M059J (cell line): ENCODE measurements at places on chromosomes 6 and 20.

DNA sequence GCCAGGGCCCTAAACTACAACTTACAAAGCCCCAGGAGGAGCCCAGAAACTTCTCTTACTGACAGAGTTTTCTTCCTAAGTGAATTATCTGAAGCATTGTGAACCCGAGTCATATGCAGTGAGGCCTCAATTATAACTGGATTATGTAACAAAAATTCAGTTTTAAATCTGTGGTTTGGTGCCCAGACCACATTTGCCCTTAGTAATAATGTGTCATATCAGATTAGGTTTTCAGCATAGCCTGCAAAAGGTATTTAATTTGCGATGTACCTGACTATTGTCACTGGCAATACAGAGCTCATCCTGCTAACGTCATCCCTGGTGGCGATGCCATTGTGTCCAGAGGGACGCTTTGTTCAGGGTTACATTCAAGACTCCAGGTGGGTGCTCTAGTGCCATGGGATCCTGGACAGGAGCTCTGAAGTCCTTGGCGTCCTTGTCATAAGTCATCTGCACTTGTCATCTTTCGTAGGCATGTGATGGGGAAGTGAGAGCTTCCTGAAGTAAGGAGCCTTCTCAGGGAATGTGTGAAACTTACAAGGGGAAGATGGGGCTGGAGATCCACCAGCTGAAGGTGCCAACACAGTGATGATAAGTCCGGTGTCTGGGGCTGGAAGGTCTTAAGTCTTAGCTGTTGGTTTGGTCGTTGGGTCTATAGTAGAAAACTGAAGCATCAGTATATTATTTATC is 65.1 kb downstream of the HIVEP1 start:
- peak; percentile 40 for DNase-seq

- DNase-seq, result no peak
These were observed 25.7 kb upstream of the DEFB125 start for GRCh38 chr20:61757-62156.

GRCh38 chr20:63108247-63108646 is 101.5 kb upstream of the BHLHE23 start:
- DNase-seq, result no peak

DNA sequence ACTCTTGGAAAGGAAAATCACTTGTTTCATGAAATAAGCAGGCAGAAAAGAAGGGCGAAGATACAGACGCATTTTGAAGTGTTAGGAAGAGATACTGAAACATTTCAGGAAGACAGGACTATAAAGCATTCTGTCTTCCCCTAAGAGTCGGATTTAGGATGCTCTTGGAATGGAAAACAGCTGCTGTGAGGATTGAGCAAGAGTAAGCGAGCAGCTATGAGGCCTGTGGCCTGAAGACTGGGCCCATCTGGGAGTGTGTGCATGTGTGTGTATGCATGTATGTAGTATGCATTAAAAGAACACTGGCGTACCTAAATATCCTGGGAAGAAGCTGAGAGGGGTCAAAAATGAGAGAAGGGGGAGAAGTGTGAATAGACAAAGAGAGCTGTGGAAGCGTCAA is 83.6 kb downstream of the SIM1 start:
- DNase-seq, result no peak

DNA sequence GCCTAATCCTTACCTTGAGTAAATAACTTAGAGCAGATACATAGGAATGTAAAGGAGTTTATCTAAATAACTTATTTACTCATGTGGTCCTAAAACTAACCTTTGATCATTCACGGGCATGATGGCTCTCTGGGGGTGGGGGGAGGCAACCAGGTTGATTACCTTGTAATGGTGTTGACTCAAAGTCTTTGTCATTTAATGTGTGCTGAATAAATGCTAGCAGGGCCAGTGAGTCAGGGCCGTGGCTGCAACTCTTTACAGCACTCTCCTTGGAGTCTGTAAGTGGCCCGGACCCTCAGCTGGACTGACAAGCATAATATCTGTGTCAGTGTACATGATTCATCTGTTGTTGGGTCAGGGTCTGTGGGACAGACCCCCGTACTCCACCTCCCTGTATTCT is 203.0 kb downstream of the EPM2A start:
- DNase-seq, result no peak

DNA sequence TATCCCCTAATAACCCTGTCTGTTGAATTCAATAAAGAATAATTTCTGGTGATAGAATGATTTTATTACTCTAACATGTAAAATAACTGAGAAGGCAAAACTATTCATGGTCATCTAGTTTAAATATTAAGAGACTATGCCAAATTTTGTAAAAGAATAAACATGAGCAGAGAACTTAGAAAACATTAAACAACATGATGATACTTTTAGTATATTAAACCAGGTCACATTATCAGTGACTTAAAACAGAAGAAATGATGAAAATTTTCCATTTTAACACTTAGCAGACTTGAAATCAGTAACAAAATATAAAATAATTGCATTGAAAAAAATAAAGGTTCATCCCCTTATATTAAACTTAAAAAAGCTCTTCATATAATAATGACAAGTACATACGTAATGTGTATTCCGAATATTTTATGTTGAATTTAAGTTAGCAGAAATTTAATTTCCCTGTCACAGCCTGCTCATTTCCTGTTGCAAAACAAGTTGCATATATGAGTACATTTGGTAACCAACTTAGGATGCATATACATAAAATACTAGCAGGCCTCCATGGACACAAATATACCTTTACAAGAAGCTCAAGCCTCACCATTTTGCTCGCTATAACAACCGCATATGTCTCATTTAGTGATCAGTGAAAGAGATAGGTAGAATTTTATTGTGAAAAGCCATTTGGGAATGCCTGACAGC is 40.6 kb downstream of the DTNBP1 start:
- no peak for DNase-seq

DNA sequence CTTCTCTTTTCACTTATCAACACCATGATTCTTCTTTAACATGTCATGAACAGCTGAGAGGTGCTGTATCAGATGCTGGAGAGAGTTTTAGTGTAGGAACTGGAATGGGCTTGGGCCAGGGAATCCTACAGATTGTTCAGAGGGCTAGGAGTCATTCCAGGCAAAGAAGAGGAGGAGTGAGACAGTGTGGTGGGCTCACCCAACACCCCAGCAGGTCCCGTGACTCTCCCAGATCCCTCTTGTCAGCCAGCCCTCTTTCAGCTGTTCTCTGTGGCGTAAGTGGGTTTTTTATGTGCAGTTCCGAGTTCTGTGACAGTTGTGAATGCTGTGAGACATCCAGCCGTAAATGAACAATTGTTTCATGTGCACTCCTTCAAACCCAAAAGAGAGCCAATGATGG is 31.4 kb upstream of the CEP162 start:
- DNase-seq, result no peak

DNA sequence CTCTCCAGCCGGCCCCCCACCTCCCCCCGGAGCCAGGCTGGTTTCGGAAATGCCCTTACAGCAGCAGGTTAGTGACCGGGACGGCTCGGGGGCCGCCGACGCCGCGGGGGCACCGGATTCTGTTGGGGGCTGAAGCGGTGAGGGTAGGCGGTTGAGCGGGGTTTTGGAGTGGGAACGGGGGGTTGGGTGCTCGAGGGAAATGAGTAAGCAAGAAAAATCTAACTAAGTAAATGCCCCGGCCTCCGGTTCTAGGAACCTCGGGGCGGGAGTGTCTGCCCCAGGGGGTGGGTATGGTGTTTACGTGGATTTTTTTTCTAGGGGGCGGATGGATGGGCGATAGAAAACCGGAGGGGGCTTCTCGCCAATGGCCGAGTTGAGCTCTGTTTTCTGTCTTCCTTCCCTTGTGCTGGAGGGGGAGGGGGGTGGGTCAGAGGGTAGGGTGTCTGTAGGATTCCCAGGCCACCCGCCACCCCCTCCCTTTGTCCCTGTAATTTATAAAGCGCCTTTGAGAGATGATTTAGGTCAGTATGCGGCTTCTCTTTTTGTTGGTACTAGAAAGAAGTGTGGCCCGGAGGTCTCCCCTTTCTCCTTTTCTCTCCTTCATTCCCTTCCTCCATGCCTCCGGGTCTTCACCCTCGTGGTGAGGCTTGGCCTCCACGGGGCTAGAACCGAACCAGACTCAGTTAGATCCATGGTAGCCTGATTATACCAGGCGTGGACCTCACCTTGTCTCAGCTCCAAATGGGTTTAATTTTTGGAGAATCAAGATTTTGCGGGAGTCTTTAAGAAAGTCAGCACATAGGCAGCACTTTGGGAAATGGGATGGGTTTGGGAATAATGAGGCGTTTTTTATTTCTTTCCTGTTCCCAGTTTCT is 2.3 kb downstream of the E2F3 start:
- peak; percentile 70 for DNase-seq

- DNase-seq, result no peak
These were observed 515.6 kb downstream of the EYS start for GRCh38 chr6:65191471-65191870.

DNA sequence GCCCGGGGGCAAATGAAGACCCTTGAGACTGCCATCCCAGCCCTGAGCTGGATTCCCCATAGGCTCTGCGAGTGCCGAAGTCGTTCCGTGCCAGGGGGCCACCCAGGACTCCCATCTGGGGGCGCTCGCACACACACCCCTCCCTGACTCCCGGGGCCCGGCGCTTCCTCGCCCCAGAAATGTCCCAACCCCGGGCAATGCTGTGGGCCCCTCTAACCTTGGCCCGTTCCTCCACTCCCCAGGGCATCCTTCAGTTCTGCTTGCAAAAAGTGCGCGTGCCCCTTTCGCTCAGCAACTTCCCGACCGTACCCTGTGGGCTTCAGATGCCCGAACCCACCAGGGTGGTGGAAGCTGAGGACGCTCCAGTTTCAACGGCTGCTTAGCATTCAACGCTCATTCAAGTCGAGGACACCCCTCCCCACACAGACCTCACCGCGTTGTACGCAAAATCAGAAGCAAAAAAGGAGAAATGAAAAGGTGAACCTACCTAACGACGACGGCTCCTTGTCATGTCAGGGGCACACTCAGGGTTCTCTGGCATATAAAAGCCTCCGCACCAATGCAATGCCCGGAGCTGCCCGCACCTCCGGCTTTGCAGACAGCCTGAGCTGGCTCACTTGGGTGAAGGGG is 25.3 kb downstream of the RIPOR2 start:
- peak; percentile 56 for DNase-seq

- no peak for DNase-seq
These were observed 154.3 kb downstream of the PREX1 start for GRCh38 chr20:48673507-48673906.

- no peak for DNase-seq
These were observed 212.6 kb upstream of the PCSK2 start for GRCh38 chr20:17014217-17014616.

DNA sequence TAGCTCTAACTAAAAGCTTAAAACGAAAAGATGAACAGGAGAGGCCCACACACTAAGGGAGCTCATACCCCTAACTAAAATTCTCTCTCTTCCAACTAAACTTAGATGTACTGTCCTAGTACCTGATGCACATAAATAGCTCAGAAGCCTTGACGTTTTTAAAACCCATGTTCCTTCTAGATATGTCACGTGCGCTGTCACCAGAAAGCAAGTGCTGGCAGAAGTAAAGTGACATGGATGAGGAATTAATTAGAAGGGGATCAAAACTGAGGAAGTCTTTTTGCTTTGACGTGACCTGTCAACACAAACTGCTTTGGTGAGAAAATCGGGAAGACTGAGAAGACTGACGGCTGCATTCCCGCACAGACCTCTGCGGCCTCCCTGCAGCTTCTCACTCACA is 142.5 kb downstream of the ZMYND8 start:
- DNase-seq, result no peak

GRCh38 chr6:41181566-41181965 is 18.6 kb upstream of the TREM2 start:
- DNase-seq, result no peak

GRCh38 chr20:36205026-36205425 is 31.3 kb upstream of the AAR2 start:
- DNase-seq, result no peak

GRCh38 chr6:97023982-97024381 is 99.5 kb downstream of the KLHL32 start:
- DNase-seq, result no peak

DNA sequence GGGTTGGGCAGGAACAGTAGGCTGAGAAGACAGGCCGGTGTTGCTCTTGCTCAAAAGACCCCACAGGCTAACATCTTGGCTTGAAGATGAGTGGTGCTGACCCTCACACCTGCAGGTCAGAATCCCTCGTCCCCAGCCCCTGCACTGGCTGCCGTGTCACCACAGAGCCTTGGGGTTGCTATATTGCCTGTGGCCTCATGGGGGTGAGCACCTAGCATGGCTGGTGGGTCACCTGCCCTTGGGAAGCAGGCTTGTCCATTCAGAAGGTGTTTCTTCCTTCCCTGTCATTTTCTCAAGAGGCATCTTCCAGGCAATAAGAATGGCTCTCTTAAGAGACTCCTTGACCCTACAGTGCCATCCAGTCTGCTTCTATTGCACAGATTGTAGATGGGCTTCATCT is 7.7 kb downstream of the SLC22A16 start:
- no peak for DNase-seq

GRCh38 chr6:154510144-154510905 is at the start of gene CNKSR3:
CNKSR3 (minus strand) TSS chr6:154510685; CDS start chr6:154510114, 571 bp downstream.
- peak; percentile 96 for DNase-seq

- no peak for DNase-seq
These were observed 36.0 kb upstream of the IRF4 start for GRCh38 chr6:355373-356208.

DNA sequence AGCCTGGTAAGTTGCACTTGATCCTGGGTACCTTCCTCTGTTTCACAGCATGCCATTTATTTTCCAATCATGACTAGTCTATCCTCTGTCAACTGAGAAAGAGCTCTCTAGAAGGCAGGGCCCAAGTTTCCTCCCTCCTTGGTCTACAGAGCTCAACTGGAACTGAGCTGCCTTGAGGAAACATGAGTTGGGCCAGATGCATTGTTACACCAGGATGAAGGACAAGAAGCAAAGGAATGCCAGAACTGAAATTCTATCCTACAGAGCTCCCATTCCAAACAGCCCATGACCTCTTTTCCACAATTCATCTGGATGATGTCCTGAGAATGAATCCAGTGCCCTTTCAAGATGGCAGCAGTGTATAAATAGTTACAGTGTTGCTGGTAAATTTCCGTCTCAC is 66.7 kb upstream of the E2F3 start:
- DNase-seq, result no peak

DNA sequence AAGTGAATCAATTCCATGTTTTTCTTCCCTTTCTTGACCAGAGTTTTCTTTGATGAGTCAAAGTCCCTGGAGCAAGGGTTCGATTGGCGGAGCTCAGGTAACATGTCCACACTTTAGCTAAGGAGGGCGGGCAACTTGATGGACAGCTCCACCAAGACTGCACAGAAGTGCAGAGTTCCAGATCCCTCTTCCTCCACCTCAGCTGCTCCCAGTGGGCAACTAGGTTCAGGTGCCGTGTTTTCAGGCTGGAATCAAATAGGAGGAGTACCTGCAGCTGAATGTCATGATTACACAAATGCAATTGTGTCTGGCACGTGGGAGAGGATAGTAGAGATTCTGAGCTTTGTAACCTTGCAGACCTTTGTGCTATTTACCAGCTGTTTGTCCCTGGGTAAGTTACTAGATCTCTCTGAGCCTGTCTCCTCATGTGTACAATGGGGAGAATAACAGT is 1.9 kb upstream of the ELMO2 start:
- peak; percentile 43 for DNase-seq
